Dorsolateral prefrontal cortex (tissue), 122 donors: ENCODE measurements at places on chromosomes 16 and 17. TPM values are rescaled to one million over a fixed set of nuclear protein-coding genes. Genes with fewer than 3 reads are reported as not detected.

DNA sequence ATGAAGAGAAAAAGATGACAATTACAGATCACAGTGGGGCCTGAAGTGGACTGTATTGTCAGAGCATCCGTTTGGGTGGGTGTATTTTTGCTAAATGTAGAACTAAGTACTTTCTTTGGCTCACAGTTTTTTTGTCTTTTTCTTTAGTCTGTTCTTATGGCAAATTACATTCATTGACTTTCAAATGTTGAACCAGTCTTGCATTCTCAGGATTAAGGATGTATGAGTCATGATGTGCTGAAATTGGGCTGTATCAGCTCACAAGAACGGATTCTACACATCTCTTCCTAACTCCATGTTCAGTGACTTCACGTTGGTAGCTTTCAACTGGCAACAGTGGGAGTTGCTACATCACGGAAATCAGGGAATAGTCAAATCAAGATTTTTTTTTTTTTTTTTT, 66.5 kb downstream of the TEX2 start:
- DNase-seq, result no peak

GRCh38 chr17:58215685-58216084, 3.4 kb downstream of the MKS1 start:
- DNase-seq, result no peak

GRCh38 chr16:31242206-31242605, 17.6 kb upstream of the ITGAM start:
- DNase-seq, result no peak

The KRT20 gene
- not detected for total RNA-seq

GRCh38 chr17:27481327-27481726, 25.1 kb downstream of the KSR1 start:
- DNase-seq, result no peak

The AATK gene
- total RNA-seq, result 379 TPM

- DNase-seq, result no peak
Observed at GRCh38 chr17:72635034-72635635, 457.4 kb downstream of the SLC39A11 start.

- DNase-seq, result peak; percentile 49
Observed at GRCh38 chr17:44628243-44629188, 27.8 kb upstream of the MEIOC start.

GRCh38 chr16:54522584-54522983, 236.0 kb upstream of the IRX3 start:
- no peak for DNase-seq

GRCh38 chr16:54397190-54397835, 110.7 kb upstream of the IRX3 start:
- DNase-seq, result no peak

DNA sequence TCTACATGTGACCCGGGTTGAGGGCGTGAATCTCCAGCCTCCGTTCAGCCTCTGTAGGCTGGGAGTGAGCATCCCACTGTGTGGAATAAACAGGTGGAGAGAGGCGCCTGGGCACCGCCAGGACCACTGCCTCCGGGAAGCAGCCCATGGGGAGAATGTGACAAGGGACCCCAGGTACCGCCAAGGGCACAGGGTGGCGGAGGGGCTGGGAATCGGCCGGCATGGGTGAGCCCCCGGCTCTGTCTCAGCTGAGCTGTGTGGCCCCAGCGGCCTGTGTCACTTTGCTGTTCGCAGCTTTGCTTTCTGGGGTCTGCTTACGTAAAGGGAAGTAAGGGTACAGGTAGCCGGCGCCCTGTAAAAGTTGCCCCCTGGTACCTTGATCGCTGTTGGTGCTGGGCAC, 11.5 kb downstream of the GSE1 start:
- no peak for DNase-seq

The ACSM5 gene
- total RNA-seq, result 4.8 TPM

The WNT9B gene
- 1.4 TPM for total RNA-seq

DNA sequence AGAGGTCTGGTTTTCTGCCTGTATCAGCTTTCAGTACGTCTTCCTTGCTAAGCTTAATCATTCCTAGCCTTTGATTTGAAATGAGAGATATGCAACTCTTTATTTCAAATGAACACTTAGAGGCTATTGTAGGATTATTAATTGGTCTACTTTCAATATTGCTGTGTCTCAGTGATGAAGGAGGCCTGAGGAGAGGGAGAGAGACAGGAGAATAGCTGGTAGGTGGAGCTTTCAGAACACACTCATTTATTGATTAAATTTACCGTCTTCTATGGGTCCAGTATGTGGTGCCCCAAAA, 187.0 kb downstream of the BCAS3 start:
- DNase-seq, result no peak

DNA sequence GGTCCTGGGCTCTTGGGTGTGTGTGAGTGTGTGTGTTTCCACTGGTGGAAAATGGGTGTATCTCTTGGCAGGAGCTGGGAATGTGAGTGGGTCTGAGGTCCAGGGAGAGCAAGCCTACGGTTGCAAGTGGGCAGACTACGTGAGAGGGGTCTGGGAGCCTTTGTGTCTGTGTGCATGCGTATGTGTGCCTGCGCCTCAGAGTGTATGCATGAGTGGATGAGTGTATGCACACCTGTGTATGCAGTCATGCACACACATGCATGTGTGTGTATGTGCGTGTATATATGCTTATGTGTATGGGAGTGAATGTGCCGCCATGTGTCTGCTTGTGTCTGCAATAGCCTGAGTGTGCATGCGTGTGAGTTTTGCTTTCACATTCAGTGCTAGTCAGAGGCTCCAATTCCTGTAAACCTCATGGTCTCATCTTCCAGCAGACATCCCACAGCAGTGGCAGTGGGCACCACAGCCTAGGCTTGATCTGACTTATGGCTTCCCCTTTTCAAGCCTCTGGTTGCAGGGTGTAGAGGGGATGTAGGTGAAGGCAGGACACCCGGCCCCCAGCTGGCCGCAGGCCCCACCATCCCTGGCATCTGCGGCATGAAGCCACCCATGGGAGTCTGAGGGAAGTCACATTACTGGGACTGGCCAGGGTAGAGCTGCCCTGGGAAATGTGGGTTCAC, 19.7 kb upstream of the RMI2 start:
- DNase-seq, result no peak

DNA sequence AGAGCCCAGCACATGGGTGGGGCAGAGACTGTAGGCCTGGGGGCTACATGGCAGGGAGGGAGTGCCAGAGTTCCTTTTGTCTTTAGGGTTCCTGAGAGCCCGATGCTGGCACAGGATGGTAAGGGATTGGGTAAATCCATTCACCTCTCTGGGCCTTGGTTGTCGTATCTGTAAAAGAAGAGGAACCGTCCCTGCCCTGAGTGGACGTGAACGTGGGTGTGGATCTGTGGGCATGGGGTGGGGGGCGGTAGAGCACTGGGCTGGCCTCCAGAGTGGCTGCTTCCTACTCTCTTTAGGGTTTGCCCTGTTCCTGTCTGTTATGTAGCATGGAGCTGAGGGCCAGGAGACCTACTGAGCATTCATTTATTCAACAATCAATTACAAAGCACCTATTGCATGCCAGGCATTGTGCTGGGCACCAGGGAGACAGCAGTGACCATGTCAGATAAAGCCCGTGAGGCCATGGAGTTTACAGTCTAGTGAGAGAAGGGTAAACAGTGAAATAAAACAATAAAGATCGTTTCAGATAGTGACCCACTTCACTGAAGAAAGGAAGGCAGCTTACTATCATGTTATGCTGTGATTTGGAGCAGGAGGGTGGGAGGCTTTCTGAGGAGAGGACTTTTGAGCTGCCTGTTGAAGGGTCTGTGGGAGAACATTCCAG, 13.1 kb upstream of the TCAP start:
- no peak for DNase-seq

GRCh38 chr17:80790021-80790765, 201.4 kb upstream of the CHMP6 start:
- DNase-seq, result no peak

DNA sequence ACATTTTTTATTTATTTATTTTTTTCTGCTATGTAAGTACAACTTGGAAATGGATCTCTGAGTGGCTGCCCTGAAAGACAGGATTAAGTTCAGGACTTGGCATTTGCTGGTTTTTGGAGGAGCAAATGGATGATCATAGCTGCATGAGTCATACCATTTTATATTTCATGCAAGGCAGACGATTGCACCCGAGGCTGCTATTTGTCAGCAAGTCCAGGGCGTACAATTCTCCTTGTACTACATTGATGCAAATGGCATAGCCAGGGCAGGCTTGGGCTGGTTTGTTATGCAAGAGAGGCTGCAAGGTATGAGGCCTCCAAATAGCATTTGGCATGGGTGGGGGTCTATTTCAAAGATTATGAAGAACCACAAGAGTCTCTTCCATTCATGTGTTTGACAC, 81.2 kb upstream of the CACNG3 start:
- no peak for DNase-seq

DNA sequence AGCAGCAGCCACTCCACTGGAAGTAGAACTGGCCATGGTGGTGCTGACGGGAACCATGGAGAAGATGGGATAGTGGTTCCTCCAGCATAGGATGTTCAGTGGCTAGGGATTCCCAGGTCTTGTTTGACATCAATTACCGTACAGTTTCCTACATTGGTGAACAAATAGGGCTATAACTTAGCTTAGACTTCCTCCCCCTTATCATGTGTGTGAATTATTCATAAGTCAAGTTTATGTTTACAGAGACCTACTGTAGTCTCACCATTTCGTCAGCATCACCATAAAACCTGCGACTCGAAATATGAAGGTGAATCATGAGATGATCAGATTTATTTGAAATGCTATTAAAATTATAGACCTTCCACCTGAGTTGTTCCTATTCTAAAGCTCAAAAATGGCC, 1.2 kb downstream of the KRTAP2-3 start:
- DNase-seq, result no peak

- no peak for DNase-seq
Observed at GRCh38 chr17:70618641-70619040, 449.3 kb downstream of the KCNJ2 start.

DNA sequence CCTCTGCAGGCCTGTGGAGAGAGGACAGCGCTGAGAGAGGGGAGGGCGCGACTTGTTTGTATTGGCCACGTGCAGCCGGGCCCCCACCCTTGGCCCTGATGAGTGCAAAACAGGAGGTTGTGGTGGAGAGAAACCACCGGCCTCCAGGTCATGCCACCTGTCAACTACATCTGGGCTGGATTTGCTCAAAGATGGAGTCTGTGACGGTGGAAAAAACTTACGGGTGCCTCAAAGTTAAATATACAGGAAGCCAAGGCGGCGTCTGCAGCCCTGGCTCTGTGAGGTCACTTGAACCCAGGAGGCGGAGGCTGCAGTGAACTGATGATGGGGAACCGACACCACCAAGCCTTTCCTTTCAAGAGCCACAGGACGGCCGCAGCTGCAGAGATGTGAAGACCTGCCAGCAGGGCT, 15.7 kb downstream of the C16orf74 start:
- DNase-seq, result no peak

DNA sequence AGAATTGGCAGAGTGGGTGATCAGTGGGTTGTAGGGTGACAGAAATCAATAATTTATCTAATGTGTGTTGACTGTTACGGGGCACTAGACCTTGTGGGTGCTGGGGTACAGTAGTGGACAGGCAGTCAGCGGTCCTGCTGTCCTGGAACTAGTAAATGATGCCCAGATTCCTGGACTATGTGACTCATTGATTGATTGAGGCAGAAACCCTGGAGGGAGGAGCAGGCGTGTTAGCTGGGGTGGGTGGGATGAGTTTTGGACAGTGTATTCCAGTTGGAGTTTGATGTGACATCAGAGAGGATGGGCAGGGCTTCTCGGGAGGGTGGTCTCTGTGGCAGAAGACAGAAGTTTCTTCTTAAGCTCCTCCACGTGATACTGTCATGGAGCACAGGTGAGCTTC, 24.4 kb downstream of the PRMT7 start:
- no peak for DNase-seq

DNA sequence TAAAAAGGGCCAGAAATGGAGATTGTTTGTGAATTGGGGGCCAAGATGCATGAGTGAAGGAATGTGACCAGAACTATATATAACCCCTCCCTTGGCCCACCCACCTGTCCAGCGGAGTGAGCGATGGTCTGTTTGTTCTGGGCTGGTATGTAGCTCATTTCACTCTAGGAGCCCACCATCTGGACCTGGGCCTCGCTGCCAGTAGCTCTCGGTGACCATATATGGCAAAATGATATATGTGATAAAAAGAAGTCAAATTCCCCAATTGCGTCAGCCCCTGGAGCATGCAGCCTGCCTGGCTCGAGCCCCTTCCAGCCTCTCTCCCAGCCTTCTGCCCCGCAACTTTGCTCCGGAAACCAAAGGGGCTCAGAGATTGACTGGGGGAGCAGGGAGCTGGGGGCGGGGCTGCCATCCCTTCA, 47.3 kb downstream of the CCDC42 start:
- DNase-seq, result peak; percentile 16

- DNase-seq, result no peak
Observed at GRCh38 chr16:31529937-31530312, 2.2 kb downstream of the AHSP start.

DNA sequence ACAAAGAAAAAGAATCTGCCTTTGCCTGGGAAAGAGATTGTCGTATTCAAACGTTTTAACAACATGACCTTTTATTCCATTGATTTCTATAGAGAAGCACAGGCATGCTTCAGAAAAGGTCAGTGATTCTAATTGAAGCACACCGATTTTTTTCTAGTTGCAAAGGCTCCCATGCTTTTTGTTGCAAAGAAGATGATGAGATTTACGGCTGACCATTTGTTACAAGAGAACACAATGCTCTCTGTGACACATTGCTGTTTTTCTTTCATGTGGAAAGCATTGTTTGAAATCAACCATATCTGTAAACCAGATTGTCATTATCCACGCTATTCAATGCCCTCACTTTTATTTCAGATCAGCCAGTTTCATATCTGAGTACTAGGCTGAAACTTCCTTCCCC, 99.8 kb downstream of the NLK start:
- DNase-seq, result no peak

GRCh38 chr16:2840914-2841313, 10.8 kb downstream of the ZG16B start:
- no peak for DNase-seq

- no peak for DNase-seq
Observed at GRCh38 chr17:77906377-77906871, 52.1 kb upstream of the TNRC6C start.

DNA sequence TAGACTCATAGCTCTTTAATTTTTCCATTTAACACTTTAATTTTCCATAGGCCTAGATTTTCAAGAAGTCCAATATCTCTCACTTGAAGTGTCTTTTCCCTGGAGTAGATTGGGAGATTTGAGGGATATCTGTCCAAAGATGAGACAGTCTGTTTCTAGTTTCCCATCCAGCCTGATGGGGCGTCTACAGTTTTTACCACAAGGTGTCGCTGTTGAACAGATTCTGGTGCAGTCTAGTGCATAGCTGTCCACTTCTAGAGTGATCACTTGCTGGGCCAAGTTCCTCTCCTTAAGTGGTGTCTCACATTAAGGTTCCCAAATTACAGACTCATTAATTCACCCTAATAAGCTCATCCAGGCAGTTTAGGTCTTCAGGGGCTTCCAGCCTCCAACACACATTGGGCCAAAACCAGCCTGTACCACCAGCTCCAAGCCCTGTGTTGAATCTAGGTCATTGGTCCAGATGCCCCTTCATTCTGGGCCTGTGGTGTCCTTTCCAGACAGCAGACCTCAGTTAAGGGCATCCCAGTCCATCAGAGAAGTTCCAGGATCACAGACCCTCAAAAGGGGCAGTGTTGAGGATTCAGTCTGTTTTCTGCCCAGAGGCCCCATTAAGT, 9.4 kb downstream of the SNX20 start:
- no peak for DNase-seq
